Muscle of leg (tissue), 16 donors: ENCODE measurements at places on chromosomes 2 and 18. TPM values are rescaled to one million over a fixed set of nuclear protein-coding genes. Genes with fewer than 3 reads are reported as not detected.

Gene POTEJ
- 0.04 TPM for total RNA-seq

DNA sequence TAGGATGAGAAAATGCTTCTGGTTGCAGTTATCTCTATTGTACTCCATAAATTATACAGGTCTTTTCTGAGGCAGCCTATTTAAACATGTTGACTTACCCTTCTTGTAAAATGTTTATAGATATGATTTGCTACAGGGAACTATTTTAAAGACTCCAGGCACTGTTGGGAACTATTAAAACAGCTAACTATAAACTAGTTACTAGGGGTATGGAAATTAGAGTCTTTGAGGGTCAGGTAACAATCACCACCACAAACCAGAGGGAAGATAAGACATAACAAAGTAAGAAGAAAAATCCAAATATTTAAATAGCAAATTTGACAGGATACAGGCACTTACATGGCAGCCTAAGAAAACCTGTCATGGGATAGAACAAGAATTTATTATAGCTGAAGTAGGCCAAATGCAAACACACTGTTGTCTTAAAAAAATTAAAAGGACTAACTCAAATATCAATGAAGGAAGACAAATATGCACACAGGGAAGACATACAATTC lies 251.0 kb upstream of the CWC22 start:
- no peak overlapping the region for H3K4me3 ChIP-seq
- H3K4me1 ChIP-seq, result no peaks in the 10 kb centered on the region
- H3K36me3 ChIP-seq, result no peaks in the 10 kb centered on the region
- H3K27me3 ChIP-seq, result no peaks in the 10 kb centered on the region
- H3K27ac ChIP-seq, result no peak overlapping the region

DNA sequence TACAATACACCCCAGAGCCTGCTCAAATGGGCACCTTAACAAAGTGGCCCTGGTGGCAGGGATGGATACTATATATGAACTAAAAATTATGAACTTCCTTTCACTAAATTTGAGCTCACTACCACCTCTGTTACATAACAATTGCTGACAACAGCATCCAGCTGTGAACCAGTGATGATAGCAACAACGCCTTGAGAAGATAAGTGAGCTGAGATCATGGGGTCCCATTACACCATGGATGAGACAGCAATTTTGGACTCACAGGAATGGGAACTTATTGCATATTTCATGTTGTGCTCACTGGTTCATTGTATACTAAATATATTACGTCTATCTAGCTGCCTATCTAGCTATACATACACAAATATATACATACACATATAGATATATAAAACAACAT lies 16.9 kb upstream of the ALMS1 start:
- DNase-seq, result no peak
- H3K27ac ChIP-seq, result no peak overlapping the region
- H3K27me3 ChIP-seq, result peaks cover 6% of the 10 kb centered on the region
- no peaks in the 10 kb centered on the region for H3K36me3 ChIP-seq

DNA sequence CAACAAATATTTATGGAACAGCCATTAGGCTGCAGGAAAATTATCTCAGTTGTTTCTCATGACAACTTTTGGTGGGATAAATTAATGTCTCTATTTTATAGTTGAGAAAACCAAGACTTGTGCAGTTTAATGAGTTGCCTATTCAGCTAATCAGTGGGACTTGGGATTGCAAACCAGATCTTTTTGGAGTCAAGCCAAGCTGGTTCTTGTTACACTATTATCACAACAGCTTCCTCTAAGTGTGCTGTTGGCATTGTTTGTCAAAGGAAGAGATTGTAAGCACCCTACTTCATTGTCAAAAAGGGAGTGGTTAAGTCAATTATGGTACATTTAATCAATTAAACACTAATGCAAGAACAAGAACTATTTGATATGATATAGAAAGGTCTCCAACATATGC lies 119.2 kb downstream of the PAX3 start:
- no peak for DNase-seq
- no peak overlapping the region for H3K4me3 ChIP-seq
- H3K27me3 ChIP-seq, result no peaks in the 10 kb centered on the region
- H3K4me1 ChIP-seq, result no peaks in the 10 kb centered on the region
- H3K27ac ChIP-seq, result no peak overlapping the region

GRCh38 chr2:134080386-134081089 lies 173.3 kb upstream of the MGAT5 start:
- DNase-seq, result peak; percentile 91
- no peak overlapping the region for H3K4me3 ChIP-seq
- H3K27me3 ChIP-seq, result no peaks in the 10 kb centered on the region
- peaks cover 34% of the 10 kb centered on the region for H3K4me1 ChIP-seq
- peak overlapping the region; percentile 48 for H3K27ac ChIP-seq

DNA sequence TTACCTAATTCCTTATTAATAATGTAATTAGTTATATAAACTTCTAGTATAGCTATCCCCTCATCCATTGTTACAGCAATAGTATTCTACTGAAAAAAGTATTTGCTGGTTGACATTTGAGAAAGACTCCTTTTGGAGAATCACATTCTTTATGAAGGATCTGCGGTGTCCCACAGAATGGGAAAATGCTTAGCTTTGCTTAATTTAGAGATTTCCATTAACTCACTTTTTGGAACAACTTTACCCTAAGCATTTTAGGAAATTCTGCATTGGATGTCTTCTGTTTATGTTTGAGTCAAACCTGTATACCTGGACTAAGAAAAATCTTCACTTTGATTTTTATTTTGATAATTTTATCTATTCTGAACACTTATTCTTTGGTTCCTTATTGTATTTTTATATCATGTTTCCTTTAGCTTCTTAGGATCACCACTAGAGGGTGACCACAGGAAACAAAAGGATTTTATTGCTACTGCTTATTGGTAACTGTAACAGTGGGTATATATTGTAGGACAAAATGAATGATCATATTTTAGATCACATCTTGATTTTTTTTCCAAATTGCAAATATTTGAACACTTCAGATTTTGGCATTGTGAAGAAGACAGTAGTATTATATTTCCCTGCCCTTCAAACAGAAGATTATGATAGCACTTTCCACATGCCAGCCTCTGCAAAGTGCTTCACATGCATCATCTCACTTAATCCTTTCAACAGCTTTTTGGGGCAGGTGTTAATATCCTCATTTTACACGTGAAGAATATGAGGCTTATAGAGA lies 79.6 kb downstream of the MIB1 start:
- peak; percentile 39 for DNase-seq
- no peak overlapping the region for H3K4me3 ChIP-seq
- peaks cover 22% of the 10 kb centered on the region for H3K36me3 ChIP-seq
- H3K4me1 ChIP-seq, result no peaks in the 10 kb centered on the region
- H3K27me3 ChIP-seq, result no peaks in the 10 kb centered on the region
- H3K27ac ChIP-seq, result no peak overlapping the region

GRCh38 chr18:53864770-53865169 lies 359.7 kb downstream of the MBD2 start:
- no peak overlapping the region for H3K4me3 ChIP-seq
- H3K27ac ChIP-seq, result no peak overlapping the region
- no peaks in the 10 kb centered on the region for H3K36me3 ChIP-seq
- H3K4me1 ChIP-seq, result no peaks in the 10 kb centered on the region
- no peak for DNase-seq

DNA sequence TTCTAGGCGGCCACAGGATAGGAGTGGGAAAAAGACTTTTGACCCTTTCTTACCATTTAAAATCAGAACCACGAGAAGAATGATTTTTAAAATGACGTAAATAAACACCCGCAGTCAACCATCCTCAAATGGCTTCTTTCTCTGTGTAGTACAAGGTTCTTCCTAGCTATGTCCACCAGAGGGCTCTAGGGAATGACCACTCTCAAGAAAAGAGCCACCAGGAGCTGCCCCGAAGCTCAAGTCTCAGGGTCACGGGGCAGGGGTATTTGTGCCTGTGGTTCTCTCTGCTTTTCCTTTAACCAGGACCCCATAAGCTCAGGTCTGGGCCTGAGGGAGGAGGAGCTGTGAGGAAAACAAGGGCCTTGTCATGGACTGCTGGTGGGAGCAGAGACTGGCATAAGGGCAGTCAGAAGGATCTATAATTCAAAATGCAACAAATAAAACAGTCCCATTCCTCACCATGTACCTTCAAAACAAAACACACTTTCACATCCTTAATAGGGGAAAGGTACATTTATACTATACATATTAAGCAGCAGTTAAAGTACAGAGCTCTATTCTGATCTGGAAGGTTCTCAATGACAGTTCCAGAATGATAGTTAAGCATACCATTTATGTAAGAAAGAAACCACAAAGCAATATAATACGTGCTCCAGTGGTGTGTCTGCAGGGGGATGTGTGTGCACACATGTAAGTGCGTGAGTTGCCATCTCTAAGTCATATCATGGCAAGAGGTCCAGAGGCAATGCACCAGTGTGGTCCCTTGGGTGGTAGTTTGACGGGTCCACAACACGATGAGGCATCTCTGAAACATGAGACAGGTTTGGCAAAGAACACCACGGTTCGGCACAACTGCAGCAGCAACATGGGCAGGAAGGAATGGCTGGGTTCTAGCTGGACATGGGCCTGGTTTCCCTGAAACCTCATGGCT lies 18.6 kb downstream of the LYPD1 start:
- no peaks in the 10 kb centered on the region for H3K36me3 ChIP-seq
- no peak overlapping the region for H3K4me3 ChIP-seq
- no peaks in the 10 kb centered on the region for H3K4me1 ChIP-seq
- H3K27ac ChIP-seq, result no peak overlapping the region
- DNase-seq, result peak; percentile 40

GRCh38 chr18:55400590-55401541 lies 187.1 kb downstream of the TCF4 start:
- no peaks in the 10 kb centered on the region for H3K27me3 ChIP-seq
- H3K27ac ChIP-seq, result peak overlapping the region; percentile 96
- peak; percentile 65 for DNase-seq
- H3K4me3 ChIP-seq, result peak overlapping the region; percentile 39
- no peaks in the 10 kb centered on the region for H3K36me3 ChIP-seq

DNA sequence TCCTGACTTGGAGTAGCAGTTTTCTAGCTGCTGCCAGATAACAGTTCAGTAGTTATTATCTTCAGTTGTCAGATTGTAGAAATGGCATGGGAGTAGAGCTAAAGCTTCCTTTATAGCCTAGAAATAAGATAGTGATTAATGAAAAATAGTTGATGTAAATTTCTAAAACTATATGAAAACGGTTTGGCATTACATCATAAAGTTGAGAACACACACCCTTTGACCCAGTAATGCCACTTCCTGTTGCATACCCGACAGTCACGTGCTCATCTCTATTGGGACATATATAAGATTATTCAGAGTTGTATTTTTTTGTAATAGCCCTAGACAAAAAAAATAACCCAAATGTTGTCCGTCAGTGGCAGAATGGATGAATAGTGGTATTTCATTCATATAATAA lies 39.4 kb upstream of the ASB1 start:
- peaks cover 7% of the 10 kb centered on the region for H3K36me3 ChIP-seq
- H3K27ac ChIP-seq, result no peak overlapping the region
- no peak overlapping the region for H3K4me3 ChIP-seq
- peaks cover 6% of the 10 kb centered on the region for H3K4me1 ChIP-seq
- H3K27me3 ChIP-seq, result no peaks in the 10 kb centered on the region

GRCh38 chr2:159185401-159186130 lies 100.9 kb downstream of the WDSUB1 start:
- no peak overlapping the region for H3K4me3 ChIP-seq
- no peaks in the 10 kb centered on the region for H3K27me3 ChIP-seq
- peaks cover 42% of the 10 kb centered on the region for H3K36me3 ChIP-seq
- no peaks in the 10 kb centered on the region for H3K4me1 ChIP-seq

- DNase-seq, result no peak
- H3K27me3 ChIP-seq, result no peaks in the 10 kb centered on the region
- H3K4me1 ChIP-seq, result no peaks in the 10 kb centered on the region
- no peaks in the 10 kb centered on the region for H3K36me3 ChIP-seq
- H3K27ac ChIP-seq, result no peak overlapping the region
Measured at GRCh38 chr2:228698963-228699362, 517.5 kb upstream of the SPHKAP start.

GRCh38 chr18:54116541-54117257 lies 107.8 kb downstream of the MBD2 start:
- H3K27me3 ChIP-seq, result no peaks in the 10 kb centered on the region
- H3K4me1 ChIP-seq, result no peaks in the 10 kb centered on the region
- no peak overlapping the region for H3K4me3 ChIP-seq
- H3K36me3 ChIP-seq, result no peaks in the 10 kb centered on the region
- no peak overlapping the region for H3K27ac ChIP-seq

Gene CXXC1
- 19.7 TPM for total RNA-seq

DNA sequence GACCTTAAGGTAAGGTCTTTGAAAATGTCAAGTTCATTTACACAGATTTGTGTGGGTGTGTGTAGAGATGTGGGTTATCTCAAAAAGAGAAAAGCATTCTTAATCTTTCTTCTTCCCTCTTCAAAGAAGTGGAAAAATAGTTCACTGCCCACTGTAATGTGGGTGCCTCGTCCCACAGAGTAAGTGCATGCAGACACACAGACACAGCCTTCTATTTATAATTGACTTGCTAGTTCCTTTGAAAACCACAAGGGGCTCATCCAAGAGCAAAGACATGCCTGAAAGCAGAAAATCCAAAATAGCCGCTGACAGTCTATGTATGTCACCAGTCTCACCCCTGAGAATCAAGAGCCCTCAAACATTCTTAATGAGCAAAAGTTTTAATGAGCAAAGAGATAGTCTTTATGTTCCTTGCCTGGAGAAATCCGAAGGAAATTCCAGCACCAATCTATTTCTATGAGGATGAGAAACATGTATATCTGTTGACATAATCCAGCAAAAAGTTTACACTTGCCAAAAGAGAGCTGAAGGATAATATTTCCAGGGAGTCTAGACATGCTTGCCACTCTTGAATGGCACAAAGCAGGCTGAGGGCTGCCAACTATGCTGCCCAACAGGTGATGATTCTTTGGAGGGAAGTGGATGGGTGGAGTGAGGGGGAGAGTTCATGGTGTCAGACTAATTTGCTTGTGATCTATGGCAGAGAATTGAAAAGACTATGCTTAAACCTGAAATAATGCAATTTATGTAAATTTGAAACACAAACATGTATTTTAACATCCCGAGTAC lies 93.9 kb downstream of the ACVR1 start:
- DNase-seq, result peak; percentile 49
- no peaks in the 10 kb centered on the region for H3K27me3 ChIP-seq
- H3K4me3 ChIP-seq, result no peak overlapping the region
- peak overlapping the region; percentile 68 for H3K27ac ChIP-seq
- H3K4me1 ChIP-seq, result peaks cover 24% of the 10 kb centered on the region
- H3K36me3 ChIP-seq, result peaks cover 14% of the 10 kb centered on the region

Gene REG3A
- total RNA-seq, result not detected

DNA sequence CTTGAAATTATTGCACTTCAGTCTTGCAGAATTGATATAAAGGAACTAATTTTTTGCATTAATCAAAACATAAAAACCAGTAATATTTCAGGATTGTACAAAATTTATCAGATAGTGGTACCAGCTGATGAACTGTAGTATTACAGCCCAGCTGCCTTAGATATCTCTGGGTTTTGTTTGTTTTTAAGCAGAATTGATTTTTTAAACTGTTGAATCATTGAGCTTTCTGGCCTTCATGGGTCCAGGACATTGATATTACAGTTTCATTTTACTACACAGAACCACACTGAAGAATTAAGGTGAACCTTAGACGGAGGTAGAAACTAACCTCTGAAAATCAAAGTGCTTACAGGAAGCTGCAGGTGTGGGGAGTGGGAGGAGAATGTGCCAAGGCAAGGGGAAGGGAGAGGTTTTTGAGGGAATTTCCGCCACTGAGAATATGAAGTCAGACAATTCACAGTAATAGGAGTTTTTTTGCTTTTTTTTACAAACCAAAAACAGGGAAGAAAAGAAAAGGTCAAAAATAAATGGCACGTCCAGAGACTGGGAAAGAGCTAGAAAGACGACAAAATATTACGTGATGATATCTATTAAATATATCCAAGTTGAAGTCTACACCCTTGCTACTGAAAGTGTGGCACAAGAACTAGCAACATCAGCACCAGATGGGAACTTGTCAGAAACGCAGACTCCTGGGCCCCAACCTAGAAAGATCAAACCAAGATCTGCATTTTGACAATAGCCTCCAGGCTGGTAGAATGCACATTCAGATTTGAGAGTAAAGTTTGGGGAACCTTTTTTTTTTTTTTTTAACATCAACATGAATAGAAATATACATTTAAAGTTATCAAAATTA lies 40.8 kb upstream of the SPAG16 start:
- H3K4me3 ChIP-seq, result no peak overlapping the region
- H3K4me1 ChIP-seq, result no peaks in the 10 kb centered on the region
- no peak for DNase-seq
